Skin of body (tissue), 3 donors: ENCODE measurements at places on chromosomes 5 and 9. TPM values are rescaled to one million over a fixed set of nuclear protein-coding genes. Genes with fewer than 3 reads are reported as not detected.

The DAB2IP gene
- 12.8 TPM for total RNA-seq

The FOXD4 gene
- total RNA-seq: 0.10 TPM

The BAAT gene
- not detected for total RNA-seq

The LCN2 gene
- total RNA-seq: 14.6 TPM

The EGFLAM gene
- total RNA-seq: 22.2 TPM

The ANKRD55 gene
- total RNA-seq: 0.30 TPM

The CDKN2A gene
- 0.30 TPM for total RNA-seq

The ADAMTSL1 gene
- total RNA-seq: 37.1 TPM

The SLC22A4 gene
- total RNA-seq: 2.6 TPM

The FAM153A gene
- total RNA-seq: 0.20 TPM

The ELL2 gene
- 61.1 TPM for total RNA-seq

The AIF1L gene
- 8.1 TPM for total RNA-seq

The CCDC180 gene
- 16.1 TPM for total RNA-seq

The FBP1 gene
- total RNA-seq: 5.1 TPM

DNA sequence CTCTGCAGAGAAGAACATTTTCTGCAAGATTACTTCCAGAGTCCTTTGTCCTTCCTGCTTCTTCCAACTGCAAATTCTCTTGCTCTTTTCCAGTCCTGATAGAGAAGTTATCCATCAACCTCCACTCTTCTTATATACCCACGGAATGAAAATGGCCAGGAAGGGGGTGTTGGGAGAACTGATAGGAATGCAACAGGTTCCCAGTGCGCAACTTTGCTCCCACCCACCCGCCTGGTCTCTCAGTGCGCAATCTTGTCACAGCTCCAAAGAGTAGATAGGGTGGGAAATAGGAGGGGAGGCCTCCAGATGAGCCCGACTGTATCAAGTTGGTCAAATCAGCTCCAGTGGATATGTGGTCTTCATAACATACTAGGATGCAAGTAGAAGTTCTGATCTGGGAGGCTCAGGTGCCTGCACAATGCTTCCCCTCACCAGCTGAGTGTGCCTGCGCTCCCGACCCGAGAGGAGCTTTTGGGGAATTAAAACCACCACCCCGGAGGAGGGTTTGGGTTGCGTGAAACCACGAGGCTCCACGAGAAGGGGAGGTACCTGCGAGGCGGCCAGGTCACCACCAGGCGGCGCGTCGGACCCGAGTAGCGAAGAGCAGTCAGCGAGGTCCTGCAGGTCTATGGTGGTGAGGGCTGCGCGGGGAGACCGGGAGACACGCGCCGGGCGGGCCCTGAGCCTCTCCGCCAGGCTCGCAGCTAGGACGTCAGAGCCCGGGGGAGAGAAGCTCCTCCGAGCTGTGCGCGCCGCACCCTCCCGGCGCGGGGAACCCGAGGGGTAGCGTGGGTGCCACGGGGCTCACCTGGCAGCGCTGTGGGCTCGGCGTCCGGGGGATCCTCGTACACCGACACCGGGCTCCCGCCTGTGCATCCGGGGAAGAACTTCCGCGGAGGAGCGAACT, 835 bp downstream of the MCIDAS start:
- peak; percentile 22 for DNase-seq

DNA sequence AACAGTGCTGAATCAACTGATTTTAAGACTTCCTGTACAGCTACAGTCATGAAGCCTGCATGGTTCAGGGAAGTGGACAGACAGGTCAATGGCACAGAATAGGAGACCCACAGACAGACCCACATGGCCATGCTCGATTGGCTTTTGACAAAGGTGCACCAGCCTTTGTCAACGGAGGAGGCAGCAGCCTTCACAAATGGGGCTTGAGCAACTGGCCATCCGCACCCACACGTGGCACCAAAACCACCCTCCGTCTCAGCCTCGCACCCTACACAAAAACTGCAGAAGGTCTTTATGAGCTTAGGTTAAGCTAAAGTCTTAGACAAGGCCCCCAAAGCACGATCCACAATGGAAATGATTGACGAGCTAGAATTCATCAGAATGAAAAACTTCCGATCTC, 59.5 kb upstream of the UBAC1 start:
- no peak for DNase-seq

DNA sequence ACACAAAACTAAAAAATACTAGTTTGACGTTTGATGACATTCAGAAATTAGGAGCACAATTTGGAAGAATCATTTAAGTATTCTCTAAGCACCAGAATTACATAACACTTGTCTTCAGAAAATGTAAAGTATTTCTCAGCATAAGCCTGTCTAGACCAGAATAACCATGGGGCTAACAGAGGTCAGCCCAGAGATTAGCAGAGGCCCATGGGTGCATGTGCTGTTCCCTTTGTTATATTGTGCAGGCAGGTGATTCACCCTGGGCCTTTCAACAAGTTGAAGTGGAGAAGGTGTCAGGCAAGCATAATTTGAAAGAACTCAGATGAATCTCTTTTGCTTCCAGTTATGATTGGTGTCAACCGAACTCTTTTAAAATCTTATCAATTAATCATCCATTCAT, 227.9 kb downstream of the LURAP1L start:
- no peak for DNase-seq

GRCh38 chr9:96738147-96739027, 39.5 kb downstream of the ZNF510 start:
- no peak for DNase-seq

GRCh38 chr9:22813529-22813928, 366.9 kb downstream of the DMRTA1 start:
- no peak for DNase-seq

GRCh38 chr9:18989865-18990264, 43.1 kb downstream of the SAXO1 start:
- DNase-seq: no peak

GRCh38 chr9:97803167-97804058, 49.6 kb upstream of the FOXE1 start:
- DNase-seq: no peak

DNA sequence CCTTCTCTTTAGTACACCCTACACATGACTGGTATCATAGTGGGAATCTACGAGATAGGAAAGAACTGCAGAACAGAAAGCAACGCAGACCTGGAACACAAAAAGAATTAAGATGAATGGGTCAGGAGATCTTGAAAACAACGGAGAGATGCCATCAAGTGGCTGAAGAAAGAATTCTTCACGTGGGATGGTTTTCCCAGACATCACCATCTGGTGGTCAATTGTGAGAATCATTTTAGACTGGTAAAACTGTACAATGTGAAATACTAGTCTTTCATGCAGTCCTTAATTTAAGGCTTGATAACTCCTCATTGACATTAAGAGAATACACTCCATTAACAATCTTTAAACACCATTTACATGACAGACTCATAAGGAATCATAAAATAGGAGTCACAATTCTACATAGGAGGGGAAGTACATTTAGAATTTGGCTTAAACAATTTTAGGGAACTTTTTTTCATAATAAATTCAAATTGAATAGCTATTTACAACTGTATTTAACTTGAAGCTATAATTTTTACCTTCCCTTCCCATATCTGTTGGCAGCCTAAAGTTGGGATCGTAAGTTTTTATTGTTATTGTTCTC, 128.4 kb upstream of the TRPM3 start:
- peak; percentile 81 for DNase-seq

- no peak for DNase-seq
These were observed 16.4 kb downstream of the ADAMTS16 start for GRCh38 chr5:5156471-5157082.

- peak; percentile 49 for DNase-seq
These were observed 10.4 kb downstream of the PTCH1 start for GRCh38 chr9:95506428-95506677.

DNA sequence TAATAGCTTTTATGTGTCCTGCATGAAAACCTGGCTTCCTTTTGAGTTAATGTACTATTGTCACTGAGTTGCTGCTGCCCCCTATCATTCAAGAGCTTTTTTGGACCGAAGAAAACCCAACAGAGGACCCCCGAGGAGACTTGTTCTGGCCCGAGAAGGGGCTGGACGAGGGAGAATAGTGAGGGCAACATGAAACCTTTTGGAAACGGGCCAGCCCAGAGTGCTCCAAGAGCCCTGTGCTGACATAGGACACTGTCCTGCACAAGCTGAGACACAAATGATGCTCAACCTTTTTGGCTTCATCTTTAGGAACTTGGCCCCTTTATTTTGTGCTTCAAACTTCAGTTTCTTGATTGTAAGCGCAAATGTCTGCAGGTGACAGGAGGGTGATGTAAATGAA, 4.0 kb upstream of the GADD45G start:
- no peak for DNase-seq

DNA sequence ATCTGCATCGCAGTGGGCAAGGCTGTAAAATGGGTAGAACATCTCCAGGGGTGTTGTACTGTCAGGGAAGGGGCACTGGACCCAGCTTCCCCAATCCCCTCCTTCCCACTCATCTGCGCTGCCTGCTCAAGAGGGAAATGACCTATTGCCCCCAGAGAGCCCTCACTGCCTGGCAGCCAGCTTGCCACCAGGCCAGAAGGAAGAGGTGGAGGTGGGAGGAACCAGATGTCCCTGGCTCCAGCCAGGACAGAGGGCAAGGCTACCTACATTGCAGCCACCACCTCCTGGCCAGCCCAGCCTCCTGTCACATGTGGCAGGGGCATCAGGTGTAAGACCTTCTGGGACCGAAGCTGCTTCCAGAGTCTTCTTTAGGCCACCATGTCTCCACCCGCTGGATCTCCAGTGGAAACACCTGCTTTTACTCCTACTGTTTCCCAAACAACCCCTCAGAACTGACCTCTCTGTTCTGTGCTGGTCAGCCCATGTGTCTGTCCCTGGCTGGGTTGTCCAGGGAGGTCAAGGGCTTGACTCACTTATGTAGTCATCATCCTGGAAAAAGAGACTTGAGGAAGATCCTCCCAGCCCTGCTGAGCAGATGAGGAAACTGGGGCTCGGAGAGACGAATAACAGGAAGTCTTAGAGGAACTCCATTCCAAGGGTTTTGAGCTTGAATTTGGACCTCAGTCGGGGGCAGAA, 42.3 kb downstream of the JADE2 start:
- DNase-seq: no peak

DNA sequence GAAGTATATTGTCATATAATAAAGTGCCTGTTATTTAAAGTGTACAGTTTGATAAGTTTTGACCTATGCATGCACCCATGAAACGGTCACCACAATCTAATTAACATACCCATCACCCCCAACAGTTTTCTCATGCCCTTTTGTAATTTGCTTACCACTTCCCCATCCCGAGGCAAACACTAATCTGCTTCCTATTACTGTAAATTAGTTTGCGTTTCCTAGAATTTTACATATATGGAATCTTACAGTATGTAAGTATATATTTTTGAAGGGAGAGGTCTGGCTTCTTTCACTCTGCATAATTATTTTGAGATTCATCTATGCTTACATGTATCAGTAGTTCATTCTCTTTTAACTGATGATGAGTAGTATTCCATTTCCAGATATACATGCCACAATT, 56.5 kb downstream of the AMBP start:
- no peak for DNase-seq

- no peak for DNase-seq
These were observed 144.4 kb upstream of the MAP3K1 start for GRCh38 chr5:56670916-56671315.

DNA sequence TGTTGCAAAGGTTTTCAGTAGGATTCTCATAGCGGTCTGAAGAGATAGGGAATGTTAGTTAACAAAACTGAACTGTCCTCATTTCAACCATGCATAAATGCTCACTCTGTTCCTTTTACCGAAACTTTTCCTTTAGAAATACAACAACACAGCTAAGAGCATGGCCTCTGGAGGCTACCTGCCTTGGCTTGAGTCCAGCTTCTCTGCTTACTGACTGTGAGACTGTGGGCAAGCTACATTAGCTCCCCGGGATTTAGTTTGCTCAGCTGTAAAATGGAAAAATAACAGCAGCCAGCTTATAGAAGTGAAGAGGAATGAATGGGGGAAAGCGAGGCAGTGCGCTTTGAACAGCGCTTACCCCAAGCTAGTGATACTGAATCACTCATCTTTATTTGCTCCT, 507.9 kb upstream of the DAP start:
- DNase-seq: no peak

DNA sequence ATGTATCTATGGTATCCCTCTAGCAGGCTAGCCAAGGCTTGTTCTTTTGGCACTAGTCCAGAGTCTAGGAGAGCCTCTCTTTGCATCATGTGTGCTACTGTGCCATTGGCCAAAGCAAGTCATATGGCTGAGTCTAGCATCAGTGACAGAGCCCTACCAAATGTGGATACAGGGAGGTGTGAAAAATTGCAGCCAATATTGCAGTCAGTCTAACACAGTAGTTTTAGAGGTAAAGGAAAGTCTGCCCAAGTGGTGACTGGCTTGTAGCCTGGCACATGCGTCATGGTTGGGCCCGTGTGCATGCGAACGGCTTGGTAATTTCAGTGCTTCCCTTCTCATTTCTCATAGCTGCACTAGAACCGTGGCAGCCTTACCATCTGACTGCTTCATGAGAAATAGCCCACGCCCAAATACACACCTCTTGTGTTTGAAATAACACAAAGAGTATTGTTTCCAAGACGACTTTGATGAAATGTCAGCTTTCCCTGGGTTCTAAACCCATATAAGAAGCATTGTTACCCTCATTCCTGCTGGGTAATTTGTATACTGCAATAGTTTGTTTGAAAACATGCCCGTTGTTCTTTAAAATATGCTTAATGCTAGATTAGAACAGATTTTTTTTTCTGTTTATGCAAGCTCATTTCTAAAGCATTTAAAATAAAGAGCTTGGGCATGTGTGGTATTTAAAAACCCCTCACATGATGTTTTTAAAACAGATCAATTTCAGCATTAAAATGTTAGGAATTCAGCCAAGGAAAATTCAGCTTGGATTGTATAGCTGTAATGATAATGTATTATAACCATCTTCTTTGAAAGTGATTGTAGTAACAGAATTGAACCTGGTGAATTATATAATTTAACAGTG, 113.2 kb downstream of the TLE4 start:
- DNase-seq: no peak

- no peak for DNase-seq
These were observed 212.2 kb downstream of the MTRR start for GRCh38 chr5:8081179-8081578.

DNA sequence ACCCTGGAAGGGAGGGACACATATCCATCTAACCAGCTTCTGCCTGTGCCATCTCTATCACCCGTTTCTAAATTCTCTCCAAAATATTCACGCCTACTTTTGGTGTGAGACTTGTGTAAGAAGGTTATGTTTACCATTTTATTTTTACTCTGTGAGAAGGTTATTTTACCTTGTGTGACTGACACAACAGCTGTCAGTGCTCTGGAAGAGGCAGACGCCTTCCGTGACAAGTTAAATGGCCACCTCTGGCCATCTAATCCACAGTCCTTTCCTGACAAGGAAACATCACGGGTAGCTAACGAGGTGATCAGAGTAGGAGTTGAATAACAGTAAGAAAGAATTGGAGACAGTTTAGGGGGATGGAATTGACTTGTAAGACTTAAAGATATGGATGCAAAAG, 443.8 kb upstream of the PIK3R1 start:
- no peak for DNase-seq

- DNase-seq: no peak
These were observed 24.6 kb upstream of the NANS start for GRCh38 chr9:98031935-98032334.

- no peak for DNase-seq
These were observed 395.7 kb upstream of the ZNF462 start for GRCh38 chr9:106467113-106467864.

- DNase-seq: no peak
These were observed 15.1 kb downstream of the PHF19 start for GRCh38 chr9:120861935-120862334.
